Smooth muscle cell of the pulmonary artery (primary cell): ENCODE measurements at places on chromosomes 16 and 17. TPM values are rescaled to one million over a fixed set of nuclear protein-coding genes. Genes with fewer than 3 reads are reported as not detected.

CRYM gene
- 0.63 TPM in 1 of 2 replicates, not detected in the other for total RNA-seq

KRT32 gene
- 0.30 TPM in 1 of 2 replicates, not detected in the other for total RNA-seq

TMEM238L gene
- total RNA-seq = not detected in 2 replicates

UBALD1 gene
- total RNA-seq = 3.5 and 7.0 TPM in 2 replicates

SPATA22 gene
- total RNA-seq = 0.13 and 0.26 TPM in 2 replicates

KRT28 gene
- not detected in 2 replicates for total RNA-seq

HLF gene
- total RNA-seq = 0.39 TPM in 1 of 2 replicates, not detected in the other

PRR11 gene
- total RNA-seq = 4.5 and 9.6 TPM in 2 replicates

NXN gene
- total RNA-seq = 8.0 and 27.1 TPM in 2 replicates

STX1B gene
- 0.85 and 2.6 TPM in 2 replicates for total RNA-seq

ELAC2 gene
- 67.2 and 80.3 TPM in 2 replicates for total RNA-seq

DNAI2 gene
- not detected in 2 replicates for total RNA-seq

MYO15B gene
- 4.2 and 5.7 TPM in 2 replicates for total RNA-seq

HAGHL gene
- total RNA-seq = 9.5 and 23.7 TPM in 2 replicates

RGS9 gene
- 1.1 TPM in 2 replicates for total RNA-seq

TNFRSF17 gene
- total RNA-seq = 0.10 TPM in 1 of 2 replicates, not detected in the other

CSF3 gene
- 0.13 TPM in 1 of 2 replicates, not detected in the other for total RNA-seq

ASIC2 gene
- total RNA-seq = 0.07 and 0.46 TPM in 2 replicates

IRX5 gene
- 0.43 and 0.98 TPM in 2 replicates for total RNA-seq

SLC16A11 gene
- total RNA-seq = 0.10 and 0.13 TPM in 2 replicates

TNFRSF12A gene
- 185 and 394 TPM in 2 replicates for total RNA-seq

ZNF768 gene
- 14.1 and 21.0 TPM in 2 replicates for total RNA-seq

MT1H gene
- not detected in 2 replicates for total RNA-seq

STH gene
- not detected in 2 replicates for total RNA-seq

KRT9 gene
- total RNA-seq = 0.07 TPM in 2 replicates

MYH1 gene
- total RNA-seq = not detected in 2 replicates

CCL7 gene
- 0.85 and 3.7 TPM in 2 replicates for total RNA-seq

RNF157 gene
- total RNA-seq = 0.07 and 0.30 TPM in 2 replicates

TMEM186 gene
- 6.5 and 6.6 TPM in 2 replicates for total RNA-seq

MT2A gene
- total RNA-seq = 92.7 and 183 TPM in 2 replicates

CMTM2 gene
- not detected in 2 replicates for total RNA-seq

KRTAP16-1 gene
- not detected in 2 replicates for total RNA-seq

ACSM5 gene
- total RNA-seq = 0.13 TPM in 1 of 2 replicates, not detected in the other

KCTD19 gene
- under 0.01 and 0.03 TPM in 2 replicates for total RNA-seq

LUC7L gene
- total RNA-seq = 25.8 and 31.5 TPM in 2 replicates

CLTC gene
- total RNA-seq = 533 and 687 TPM in 2 replicates

SPOP gene
- total RNA-seq = 81.6 and 114 TPM in 2 replicates

FBRS gene
- 21.6 and 22.4 TPM in 2 replicates for total RNA-seq

KRTAP3-1 gene
- total RNA-seq = not detected in 2 replicates
